Memory B cell (primary cell): ENCODE measurements at places on chromosomes 2 and 18.

DNA sequence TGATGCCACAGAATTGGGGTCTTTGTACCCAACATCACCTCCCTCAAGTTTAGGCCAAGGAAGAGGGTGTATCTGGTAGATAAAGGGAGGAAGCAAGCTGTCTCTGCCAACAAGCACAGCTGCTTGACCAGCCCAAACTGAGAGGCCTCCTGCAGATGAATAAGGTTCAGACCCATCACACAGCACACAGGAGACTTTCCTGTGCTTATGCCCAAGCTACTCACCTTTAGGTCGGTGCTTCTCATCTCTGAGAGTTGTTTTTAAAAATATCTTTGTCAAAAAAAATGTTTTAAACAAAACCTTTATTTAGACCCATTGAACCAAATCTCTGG lies 24.7 kb upstream of the SP3 start:
- DNase-seq, result no peak

DNA sequence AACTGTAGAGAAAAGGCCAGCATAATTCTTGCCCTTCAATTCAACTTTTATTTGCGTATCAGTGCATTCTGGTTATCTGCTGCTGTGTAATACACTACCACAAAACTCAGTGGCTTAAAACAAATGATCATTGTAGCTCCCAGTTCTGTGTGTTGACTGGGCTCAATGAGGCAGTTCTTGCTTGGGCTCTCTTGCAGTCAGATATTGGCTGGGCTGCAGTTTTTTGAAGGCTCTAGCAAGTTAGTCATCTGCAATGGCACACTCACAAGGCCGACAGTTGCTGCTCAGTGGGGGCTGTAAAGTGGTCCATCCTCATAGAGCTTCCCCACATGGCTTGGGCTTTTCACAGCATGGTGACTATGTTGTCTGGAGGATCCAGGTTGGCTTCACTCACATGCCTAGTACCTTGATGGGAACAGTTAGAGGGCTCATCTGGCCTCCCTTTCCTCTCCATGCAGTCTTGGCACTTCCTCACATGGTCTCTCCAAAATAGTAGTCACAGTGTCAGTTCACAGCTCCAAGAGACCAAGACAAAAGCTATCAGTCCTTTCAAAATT lies 110.6 kb upstream of the TNP1 start:
- DNase-seq, result no peak

DNA sequence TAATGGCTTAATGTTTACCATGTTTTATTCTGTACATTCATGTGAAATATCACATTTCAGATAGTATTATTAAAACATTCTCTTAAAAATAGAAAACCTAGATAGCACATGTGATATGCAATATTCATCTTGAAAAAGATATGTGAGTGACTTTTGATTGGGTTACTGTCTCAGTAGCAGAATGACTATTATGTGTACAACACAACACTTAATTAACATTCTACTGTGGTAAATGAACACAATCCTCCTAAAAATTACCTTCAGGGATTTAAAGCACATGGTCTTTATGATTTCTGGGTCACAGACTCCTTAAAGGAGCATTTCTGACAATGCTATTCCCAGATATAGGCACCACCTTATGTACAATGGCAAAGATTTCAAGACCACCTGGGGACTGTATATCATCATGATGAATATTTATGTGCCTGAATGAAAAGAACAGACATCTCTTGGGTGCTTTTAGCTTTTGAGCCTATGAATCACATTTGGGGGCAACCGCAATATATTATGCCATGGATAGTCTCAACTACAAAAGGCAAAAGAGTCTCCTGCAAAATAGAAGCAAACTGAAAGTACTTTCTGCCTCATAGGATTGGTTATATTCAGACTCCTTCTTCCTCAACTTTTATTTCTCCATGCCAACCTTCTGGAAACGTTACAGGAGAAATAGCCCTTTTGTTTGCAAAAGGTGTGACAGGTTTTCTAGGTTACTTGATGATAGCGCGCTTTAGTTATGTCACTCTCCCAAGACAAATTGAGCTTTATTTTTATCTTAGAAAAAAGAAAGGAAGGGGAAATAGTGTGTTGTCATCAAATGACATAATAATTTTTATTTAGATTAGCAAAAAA lies 259.0 kb downstream of the CALCRL start:
- DNase-seq, result no peak

DNA sequence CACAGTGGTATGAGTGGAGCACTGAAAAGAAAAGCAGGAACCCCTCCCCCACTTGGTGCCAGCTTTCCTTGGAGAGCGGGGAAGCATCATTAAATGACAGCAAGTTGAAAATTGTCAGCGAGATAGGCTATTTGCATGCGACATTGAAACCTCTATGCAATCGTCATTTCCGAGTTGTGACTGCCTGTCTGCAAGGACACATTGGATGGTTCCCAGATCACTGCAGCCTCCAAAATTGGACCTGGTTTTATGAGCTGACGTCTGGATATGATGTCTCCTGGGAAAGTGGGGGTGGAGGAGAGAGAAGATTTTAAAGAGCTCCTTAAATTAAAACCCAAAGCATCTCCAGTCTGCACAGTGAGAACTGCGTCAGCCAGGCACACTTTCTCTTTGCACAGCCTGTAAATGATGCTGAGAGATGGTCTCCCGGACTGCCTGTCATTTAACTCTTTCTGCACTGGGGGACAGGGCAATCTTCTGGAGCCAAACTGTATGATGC lies 57.8 kb upstream of the KIF5C start:
- DNase-seq, result no peak

DNA sequence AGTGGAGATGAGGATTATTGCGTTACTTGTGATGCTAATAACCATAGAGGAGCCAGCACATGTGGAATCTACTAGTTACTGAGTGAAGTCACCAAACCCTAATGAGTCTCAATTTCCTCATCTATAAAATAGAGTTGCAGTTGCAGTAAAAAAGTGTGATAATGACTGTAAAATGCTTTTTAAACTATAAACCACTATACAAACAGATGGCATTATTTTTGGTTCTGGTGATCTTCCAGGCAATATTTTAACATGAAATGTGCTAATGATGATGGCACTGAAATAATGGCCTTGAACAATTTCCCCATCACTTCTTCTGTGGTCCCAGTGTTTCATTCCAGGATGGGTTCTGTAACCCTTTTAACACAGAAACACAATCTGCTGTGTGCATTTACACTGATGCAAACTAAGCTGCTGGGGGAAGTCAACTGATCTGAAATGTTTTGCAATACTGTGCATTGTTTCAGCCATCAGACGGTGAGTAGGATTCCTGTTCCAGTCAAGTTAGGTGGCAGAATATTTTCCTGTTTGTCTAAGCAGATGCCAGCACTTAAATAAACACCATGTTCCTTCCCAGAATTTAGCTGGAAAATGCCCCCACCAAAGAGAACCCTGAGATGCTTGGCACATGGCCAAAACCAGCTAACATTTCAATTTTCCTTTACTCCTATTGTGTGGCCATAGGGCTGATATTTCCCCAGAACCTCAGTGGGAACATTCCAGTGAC lies 52.6 kb downstream of the TACR1 start:
- no peak for DNase-seq

- DNase-seq, result no peak
Observed at GRCh38 chr18:59610546-59611140, 86.6 kb downstream of the CCBE1 start.

DNA sequence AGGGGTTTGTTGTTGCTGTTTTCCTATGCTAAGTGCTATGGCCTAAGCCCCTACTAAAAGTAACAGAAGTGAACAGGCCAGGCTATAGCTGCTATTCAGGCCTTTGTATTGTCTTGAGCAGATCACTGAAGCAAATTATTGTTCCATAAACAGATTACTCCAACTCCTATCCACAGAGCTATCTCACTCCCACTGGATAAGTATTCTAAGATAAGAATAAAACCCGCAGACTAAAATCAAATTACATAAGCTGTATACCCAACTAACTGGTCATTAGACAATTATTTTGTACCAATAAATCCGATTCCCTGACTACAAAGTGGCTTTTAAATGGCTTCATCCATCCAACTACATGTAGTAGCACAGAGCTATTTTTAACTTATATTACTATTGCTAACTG lies 74.3 kb downstream of the THADA start:
- no peak for DNase-seq

DNA sequence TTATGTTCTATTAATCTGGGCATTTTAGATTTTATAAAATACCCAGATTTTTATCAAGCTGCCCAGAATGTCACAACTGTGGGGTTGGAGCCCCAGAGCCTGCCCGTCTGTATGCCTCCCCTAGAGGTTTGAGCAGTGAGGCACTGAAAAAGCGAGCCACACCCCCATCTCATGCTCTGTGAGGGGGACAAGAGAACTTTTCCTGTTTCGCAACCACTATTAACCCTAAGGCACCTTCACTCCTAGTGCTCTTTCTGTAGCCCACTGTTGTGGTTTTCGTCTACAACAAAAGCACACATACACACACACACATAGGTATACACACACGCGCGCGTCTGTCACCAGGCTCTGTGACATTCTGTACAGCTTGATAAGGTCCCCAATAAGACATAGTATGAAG lies 38.0 kb downstream of the DCDC2C start:
- no peak for DNase-seq

DNA sequence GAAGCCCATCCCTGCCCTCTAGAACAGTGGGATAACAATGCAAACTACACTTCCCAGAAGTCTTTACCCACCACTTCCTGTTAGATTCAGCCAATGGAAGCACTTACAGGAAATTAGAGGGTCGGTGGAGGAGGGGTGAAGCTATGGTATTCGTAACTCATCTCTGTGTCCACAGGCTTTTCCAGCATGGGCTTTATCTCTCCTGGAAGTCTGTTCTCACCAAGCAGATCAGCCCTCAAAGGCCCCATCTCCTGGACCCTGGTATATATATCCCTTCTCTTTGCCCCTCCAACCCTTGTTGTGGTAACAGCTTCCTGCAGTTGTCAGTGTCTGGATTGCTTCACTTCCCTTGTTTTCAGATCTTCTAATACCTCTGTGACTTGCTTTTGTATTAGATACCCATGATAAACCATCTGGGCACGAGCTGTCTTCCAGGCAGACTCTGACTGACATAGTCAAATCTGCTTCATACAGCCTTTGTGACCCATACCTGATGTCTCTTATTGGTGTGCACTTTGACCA lies 475.0 kb upstream of the POU3F3 start:
- DNase-seq, result no peak

GRCh38 chr2:214217136-214217535 lies 193.7 kb upstream of the VWC2L start:
- no peak for DNase-seq

DNA sequence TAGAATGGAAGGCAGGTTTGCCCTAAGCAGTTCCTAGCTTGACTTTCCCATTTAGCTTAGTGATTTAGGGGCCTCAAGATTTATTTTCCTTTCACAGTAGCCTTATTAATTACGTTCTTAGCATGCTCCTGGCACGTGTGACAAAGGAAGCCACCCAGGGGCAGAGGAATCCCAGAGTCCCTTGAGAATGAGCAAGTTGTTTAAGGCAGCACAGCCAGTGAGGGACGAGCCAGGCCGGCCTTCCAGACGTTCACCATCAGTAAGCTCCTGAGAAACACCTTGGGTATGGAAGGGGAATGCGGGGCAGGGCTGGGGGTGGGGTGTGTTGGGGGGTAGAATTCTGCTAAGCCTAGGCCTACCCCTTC lies 76.3 kb downstream of the SOWAHC start:
- no peak for DNase-seq

DNA sequence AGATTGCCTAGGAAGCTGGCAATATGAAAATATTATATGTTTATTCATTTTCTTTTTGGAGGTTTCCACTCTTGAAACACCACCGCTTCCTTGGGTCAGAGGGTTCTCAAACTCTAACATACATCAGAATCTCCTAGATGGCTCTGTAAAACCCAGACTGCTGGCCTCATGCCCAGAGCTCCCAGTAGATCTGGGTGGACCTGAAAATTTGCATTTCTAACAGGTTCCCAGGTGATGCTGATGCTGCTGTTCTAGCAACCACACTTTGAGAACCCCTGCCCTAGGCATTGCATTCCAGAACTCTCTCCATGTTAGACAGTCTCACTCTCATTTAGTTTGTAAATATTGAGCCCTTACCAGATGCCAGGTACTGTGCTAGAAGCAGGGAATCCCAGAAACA lies 139.4 kb downstream of the FAM210A start:
- DNase-seq, result no peak

DNA sequence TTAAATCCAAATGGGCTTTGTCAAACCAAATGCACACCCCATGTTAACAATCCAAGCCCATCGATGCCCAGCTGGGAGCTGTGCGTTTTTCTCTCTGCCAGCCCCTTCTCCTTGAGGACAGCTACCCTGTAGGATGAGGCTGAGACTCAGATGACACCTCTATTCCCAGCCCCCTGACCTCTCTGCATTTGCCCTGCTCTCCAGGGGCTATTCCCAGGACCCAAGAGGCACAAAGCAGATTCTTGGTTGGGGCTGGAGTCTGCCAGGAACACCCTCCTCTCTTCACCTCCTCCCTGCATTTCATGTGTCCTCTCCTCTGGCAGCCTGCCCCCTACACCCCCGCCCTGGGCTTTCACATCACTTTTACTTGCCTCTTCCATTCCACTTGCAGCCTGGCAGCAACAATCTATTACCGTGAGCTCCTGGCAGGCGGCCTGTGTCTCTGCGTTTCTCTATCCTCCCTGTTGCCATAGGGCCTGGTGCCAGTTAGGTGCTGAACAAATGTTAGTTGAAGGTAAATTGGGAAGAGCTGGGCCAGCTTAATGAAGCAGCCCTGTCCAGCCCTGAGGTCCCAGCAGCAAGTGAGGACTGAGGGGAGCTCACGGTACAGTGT lies 51.8 kb downstream of the ADD2 start:
- DNase-seq, result no peak

GRCh38 chr2:190179754-190180312 lies 117.3 kb upstream of the MSTN start:
- no peak for DNase-seq

- no peak for DNase-seq
Observed at GRCh38 chr2:169997140-169997887, 170.1 kb downstream of the UBR3 start.

- DNase-seq, result no peak
Observed at GRCh38 chr2:73156539-73157124, 43.9 kb upstream of the RAB11FIP5 start.

DNA sequence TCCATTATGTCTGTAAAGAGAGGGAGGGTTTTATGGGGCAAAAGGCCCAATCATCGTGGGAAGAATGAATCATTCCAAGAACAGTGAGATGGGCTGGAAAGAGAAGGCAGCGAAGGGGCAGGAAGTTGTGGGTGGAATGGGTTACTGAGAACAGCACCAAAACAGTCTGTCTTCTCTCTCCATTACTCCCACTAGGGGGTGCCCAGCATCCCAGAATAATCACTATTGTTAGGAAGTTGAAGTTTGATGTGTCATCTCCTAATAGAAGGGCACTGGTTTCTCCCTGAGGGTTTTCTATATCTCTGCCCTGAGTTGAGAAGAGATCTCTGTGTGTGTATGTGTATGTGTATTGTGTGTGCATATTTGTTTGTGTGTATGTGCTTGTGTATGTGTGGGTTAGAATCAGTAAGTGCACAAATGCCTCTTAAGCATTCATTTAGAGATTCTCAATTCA lies 76.6 kb upstream of the MAP4K3 start:
- DNase-seq, result no peak

DNA sequence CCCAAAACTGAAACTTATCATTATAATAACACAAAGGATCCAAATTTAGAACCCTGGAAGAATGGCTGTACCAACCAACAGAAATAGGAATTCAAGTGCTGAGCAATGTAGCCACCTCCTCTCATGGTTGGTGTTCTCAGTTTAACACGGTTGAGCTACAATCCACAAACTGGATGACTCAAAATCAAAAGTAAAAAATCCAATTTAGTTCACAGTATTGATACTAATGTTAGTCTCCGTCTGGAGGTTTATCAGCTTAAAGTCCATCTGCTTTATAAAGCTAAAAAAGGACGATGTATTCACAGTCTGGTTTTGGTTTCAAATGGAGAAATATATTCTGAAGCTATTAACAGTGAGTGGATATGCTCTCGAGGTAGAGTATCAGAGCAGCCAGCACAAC lies 40.5 kb downstream of the CNTNAP5 start:
- DNase-seq, result no peak
